Non-pigmented ciliary epithelial cell (primary cell): ENCODE measurements at places on chromosomes 5 and 9.

- no peak for DNase-seq
Observed at GRCh38 chr5:154309805-154310204, 119.3 kb downstream of the GALNT10 start.

DNA sequence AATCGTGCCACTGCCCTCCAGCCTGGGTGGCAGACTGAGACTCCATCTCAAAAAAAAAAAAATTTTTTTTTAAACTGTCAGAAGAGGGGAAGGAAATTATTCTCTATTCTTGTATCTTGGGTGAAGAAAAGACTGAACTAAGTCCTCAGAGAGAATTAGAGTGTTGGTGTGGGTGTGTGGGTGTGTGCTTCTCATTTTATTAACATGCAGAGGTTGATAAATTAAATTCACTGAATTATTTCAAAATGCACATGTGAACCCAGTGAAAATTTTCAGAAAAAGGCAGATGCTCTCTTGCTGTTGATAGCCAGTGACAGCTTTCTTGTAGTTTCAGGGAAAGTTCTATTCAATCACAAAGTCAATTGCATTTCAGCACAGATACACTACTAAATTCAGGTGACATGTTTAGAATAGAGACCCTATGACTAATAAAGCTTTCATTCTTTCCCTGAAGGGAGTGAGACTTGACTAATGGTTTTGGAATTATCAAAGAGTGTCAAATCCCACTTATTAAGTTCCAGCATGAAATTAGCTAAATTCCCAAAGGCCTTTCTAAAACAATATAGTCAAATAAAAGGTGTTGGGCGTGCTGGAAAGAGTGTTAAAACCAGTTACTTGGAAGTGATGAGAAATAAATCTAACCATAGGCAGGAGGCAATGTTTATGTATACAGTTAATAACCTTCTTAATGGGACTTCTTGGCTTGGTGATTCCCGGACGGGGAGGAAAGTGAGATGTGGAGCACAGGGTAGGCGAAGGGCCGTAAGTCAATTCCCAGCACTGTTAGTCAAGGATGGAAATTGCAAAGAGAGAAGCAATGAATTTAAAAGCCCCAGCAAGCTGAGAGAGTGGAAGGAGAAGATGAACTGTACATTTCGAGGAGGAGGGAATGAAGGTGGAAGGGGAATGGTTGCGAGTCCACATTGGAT is 103.2 kb upstream of the SPATA31D4 start:
- DNase-seq: no peak

DNA sequence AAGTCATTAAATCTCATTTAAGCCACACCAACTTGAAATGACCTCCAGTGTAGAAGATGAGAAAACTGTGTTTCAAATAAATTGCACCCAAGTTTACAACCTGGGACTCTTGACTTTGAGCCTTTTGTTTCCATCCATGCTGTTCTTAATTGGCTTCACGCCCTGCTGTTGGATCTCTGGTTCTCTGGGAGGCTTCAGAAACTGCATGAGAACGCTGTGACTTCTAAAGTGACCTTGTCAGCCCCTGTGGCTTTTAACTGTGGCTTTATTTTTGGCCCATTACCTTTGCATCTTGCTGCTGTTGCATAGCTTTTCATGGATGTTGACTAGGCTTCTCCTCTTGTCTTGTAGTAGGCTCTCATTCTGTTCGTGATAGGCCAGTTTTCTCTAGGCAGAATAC is 29.3 kb downstream of the TNFAIP8 start:
- no peak for DNase-seq

GRCh38 chr5:18745042-18745987 is 1111.1 kb downstream of the TAF11L14 start:
- DNase-seq: no peak

DNA sequence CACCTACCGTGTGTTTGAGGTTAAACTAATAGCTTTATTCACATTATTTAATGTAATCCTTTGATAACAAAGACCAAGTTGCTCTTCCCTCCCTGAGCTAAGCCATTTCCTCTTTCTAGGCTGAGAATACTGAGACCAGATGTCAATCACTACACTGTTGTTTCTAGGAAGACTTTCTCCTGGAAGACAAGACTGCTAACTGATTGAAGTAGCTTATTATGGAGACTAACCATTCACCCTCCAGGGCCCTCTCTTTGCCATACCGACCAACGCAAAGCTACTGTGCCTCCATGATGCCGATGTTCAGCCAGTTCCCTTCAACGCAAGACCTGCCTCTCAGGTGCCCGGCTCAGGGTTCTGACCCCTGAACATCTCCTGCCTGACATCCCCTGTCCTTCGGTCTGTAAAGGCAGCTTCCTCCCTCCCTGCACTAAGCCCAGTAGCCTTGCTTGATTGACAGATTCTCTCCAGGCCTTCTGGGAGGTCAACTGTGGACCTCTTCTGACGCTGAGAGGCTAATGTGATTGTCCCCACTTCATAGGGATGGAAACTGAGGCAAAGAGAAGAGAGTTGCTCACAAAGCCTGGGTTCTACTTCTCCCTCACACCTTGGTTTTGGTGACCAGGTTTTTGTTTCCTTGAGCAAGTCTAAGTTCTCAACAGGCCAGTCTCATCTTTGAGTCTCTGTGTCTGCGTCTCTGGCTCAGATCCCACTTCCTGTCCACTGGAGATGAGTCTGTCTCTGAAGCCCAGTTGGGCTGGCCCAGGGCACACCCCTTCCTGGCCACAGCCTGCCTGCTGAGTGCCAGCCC is 259.7 kb upstream of the IRX2 start:
- DNase-seq: no peak

DNA sequence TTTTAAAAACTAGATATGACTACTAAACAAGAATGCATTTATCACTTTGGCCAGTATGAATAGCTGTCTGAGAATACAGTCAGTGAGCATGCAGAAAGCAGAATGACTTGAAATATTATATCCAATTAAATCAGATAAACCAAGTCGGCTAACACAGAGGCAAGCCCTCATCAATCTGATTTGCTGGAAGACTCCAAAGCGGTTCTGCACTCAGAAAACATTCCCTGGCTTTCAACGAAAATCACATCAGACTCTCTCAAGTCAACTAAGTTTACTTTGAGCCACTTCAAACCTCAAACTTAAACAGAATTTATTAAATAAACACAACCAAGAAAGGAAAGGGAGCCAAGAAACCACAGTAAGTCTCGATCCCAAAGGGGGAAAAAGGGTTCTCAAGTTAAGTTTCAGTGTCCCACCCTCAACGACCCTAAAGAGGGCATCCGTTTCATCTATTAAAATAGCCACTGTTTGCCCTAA is 1.4 kb downstream of the MYO10 start:
- DNase-seq: no peak

DNA sequence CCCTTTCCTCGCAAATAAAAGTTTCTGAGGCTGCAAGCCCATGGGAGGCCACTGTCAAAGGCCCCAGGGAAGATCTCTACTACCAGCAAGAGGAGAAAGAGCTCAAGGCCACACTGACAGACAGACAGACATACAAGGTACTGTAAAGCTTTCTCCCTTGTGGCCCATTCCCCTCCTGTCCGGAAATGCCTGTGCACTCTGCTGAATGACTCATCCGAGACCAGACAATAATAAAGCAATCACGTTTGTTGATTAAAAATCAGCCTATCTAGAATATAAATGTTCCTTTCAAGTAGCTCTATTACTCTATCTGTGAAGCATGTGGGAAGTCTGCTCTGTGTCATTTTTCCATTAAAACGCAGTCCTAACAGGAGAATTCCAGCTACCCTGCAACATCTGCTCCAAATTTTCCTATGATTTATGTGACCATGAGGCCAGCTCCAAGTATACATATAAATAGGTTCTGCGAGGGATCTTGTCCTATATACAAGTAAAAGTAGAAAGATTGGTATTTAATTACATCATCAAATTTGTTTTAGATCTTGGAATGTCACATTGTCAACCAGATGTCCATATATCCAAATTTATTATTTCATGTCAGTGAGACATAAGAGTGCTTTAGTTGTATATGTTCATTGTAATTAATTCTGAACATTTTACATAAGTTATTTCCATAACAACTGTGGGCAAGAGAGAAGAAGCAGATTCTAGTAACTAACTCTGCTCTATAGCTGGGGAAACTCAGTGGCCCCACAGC is 34.7 kb upstream of the TGFBI start:
- no peak for DNase-seq

DNA sequence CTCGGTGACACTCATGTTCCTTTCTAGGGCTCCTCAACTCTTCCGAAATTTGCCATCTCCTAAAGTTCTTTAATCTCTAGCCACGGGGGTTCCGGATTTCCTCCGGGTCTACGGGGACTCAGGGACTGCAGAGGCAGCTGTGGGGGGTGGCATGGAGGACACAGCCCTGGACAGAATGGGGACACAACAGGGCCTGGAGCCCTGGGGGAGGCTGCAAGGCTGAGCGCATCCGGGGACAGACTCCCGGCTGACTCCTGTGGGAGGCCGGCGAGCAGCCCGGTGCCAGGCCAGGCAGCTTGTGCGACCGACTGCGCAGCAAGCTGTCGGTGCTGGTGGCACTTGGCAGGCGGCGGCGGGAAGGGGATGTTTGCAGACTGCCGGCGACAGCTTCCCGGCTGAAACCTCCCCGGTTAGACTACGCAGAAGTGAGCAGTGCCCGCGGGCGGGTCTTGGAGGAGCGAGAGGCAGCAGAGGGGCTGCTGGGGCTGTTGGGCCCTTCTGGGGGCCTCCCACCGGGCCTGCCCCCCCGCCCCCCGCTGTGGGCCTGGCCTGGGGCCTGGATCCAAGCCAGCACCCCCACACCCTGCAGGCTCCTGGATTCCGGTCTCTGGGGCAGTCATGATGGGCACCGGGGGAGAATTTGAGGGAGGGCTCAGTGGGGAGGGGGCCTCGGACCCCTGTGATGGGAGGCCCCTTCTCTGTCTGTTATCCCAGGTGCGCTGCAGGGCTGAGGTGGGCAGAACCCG is 28.7 kb upstream of the UBAC1 start:
- DNase-seq: no peak

GRCh38 chr9:4092793-4093709 is 206.8 kb downstream of the GLIS3 start:
- DNase-seq: no peak
